Transverse colon (tissue), 4 donors: ENCODE measurements at places on chromosomes 7 and 10. TPM values are rescaled to one million over a fixed set of nuclear protein-coding genes. Genes with fewer than 3 reads are reported as not detected.

Gene IDI2
- total RNA-seq = not detected

- no peak for DNase-seq
Observed at GRCh38 chr7:121341933-121342332, 13.1 kb downstream of the WNT16 start.

- no peak for DNase-seq
Observed at GRCh38 chr7:142566271-142566670, 183.0 kb upstream of the PRSS1 start.

DNA sequence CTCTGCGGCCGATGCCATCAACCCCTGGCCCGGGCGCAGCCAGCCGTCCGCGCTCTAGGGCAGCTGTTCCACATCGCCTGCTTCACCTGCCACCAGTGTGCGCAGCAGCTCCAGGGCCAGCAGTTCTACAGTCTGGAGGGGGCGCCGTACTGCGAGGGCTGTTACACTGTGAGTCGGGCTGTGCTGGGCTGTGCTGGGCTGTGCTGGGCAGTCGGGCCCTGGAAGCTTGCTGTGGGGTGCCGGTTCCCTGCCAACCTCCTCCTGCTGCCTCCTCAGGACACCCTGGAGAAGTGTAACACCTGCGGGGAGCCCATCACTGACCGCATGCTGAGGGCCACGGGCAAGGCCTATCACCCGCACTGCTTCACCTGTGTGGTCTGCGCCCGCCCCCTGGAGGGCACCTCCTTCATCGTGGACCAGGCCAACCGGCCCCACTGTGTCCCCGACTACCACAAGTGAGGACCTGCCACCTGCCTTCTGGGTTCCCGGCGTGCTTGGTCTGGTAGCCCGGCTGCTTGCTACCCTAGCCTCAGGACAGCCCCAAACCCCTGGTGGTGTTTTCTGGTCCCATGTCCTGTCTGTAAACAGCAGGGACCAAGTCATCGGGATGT is 7.5 kb downstream of the ZYX start:
- no peak for DNase-seq

DNA sequence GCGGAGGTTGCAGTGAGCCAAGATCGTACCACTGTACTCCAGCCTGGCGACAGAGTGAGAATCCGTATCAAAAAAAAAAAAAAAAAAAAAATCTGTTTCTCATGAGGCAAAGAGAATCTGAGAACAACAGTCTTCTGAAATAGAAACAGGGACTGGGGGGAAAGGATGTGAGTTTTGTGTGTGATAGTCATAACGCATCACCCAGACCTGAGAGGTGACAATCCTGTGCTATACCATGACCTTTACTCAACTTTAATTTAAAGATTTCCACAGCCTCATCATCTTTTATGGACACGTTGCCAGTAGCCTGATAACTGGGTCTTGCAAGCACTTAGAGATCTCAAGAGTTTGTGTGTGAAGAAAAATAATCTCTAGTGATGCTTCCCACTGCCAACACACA is 2.3 kb downstream of the ATXN7L1 start:
- no peak for DNase-seq

Gene UNCX
- not detected for total RNA-seq
